ENCODE measurements at places on chromosomes 12 and 14.

- DNase-seq = no peak
Observed at GRCh38 chr12:66832997-66833396, 154.1 kb upstream of the GRIP1 start.

DNA sequence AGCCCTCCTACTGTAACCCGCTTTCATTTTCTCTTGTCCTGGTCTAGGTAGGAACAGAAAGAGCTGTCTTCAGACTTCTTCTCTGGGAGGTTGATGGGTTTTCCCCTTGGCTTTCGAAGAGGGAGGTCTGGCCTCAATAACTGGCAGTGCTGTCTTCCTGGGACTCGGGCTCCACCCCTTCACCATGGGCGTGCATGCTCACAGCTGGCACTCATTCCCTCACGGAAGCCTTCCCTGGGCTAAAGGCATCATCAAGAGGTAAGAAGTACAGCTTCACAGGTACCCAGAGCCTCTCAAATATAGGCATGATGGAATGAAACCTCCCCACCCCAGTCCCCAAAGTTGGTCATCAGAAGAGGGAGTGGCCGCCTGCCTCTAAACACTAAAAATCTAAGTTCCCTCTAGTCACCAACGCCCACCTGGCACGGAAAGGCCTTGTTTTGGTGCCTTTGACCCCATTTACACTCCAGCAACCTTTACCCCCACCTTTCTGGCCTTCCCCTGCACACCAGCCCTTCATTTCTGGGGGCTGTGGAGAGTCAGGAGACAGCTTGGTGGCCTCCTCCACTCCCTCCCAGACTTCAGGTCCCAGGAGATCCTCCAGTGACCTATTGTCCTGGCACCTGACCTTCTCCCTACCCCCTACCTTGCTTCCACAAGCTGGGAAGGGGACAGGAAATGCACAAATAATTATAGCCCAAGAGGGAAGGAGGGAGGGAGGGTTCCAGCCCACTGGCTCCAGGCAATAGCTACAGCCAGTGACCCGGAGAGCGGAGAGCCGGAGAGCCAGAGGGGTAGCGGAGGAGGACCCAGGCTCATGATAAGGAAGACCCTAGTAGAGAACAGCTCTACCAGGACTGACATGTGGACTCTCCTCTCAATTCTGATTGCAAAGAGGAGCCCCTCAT is 2.8 kb downstream of the RAPGEF3 start:
- DNase-seq = no peak

GRCh38 chr12:76199808-76200207 is 115.3 kb upstream of the NAP1L1 start:
- no peak for DNase-seq

DNA sequence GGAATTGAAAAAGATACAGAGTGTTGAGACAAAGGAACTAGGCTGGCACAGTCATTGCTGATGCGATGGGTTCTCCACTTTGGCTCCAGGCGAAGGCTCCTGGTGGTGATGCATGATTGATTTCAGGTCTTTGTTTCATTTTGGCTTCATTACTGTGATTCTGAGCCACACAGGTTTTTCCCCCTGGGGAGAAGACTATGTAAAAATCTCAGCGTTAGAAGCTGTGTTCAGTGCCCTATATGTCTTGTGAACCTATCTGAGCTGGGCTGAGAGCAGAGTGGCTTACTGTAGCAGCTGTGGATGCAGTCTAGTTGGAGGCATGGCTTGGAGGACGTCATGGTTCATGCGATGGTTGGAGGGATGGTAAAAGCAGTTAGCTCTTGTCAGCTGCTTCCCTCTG is 54.0 kb downstream of the GPATCH2L start:
- DNase-seq = no peak

GRCh38 chr12:5437182-5437583 is 5.3 kb downstream of the NTF3 start:
- no peak for DNase-seq

Measured in NCI-H1048 (cell line).